ENCODE measurements at places on chromosomes 12 and 14.

GRCh38 chr12:41636653-41637052, 448.5 kb downstream of the PDZRN4 start:
- DNase-seq = no peak

GRCh38 chr12:92408072-92408900, 262.6 kb upstream of the BTG1 start:
- DNase-seq = peak; percentile 81

DNA sequence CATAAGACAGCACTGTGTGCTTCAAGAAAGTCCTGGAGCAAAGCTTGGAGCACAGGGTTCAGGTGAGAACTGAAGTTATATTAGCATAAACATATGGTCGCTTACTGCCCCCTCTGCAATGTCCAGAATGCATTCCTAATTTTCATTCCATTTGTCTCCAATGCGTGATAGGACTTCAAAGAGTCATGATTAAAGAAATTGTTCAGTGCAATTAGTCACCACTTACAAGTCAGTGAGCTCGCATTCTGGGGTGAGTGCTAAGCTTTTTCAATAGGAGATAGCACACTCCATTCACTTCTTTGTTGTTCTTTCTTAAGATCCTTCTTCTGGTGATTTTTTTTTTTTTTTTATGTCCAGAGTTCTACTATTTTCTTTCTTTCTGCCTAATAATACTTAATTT, 398.4 kb downstream of the SYT1 start:
- no peak for DNase-seq

DNA sequence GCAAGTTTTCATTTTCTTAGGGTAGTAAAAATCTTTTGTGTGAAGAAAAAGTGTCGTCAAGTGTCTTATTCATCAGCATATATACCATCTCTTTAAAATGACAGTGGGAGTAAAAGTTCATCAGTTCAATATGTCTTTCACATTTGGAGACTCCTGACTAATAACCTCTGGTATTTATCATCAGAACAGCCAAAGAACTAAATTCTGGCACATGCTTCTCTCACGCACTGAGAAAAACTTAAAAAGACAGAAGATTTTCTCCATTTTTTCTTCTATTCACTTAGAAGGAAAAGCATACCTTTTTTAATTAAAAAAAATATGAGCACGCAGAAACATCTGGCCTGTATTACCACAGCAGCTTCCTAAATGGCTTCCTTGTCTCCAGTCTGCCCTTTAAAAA, 265.7 kb downstream of the AKAP6 start:
- DNase-seq = no peak

- no peak for DNase-seq
Observed at GRCh38 chr12:64790166-64790565, 31.0 kb upstream of the GNS start.

GRCh38 chr12:42802785-42803189, 213.2 kb upstream of the PRICKLE1 start:
- no peak for DNase-seq

DNA sequence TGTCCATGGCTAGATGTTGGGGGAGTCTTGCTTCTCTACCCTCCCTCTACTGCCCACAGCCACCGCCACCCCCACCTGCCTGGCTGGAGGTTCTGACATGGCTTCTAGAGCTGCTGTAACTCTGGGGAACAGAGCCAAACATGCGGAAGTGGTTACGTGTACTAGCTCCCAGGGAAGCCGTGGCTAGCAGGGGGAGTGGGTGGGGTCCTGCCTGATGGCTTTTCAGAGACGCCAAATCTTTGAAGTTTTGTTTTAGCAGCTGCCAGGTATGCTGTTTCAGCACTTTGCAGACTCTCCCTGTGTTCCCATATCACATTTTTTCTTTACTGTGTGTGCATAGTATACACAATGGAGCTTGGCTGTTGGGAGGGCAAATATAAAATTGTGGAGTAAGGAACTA, 150.3 kb downstream of the TGFB3 start:
- peak; percentile 54 for DNase-seq

DNA sequence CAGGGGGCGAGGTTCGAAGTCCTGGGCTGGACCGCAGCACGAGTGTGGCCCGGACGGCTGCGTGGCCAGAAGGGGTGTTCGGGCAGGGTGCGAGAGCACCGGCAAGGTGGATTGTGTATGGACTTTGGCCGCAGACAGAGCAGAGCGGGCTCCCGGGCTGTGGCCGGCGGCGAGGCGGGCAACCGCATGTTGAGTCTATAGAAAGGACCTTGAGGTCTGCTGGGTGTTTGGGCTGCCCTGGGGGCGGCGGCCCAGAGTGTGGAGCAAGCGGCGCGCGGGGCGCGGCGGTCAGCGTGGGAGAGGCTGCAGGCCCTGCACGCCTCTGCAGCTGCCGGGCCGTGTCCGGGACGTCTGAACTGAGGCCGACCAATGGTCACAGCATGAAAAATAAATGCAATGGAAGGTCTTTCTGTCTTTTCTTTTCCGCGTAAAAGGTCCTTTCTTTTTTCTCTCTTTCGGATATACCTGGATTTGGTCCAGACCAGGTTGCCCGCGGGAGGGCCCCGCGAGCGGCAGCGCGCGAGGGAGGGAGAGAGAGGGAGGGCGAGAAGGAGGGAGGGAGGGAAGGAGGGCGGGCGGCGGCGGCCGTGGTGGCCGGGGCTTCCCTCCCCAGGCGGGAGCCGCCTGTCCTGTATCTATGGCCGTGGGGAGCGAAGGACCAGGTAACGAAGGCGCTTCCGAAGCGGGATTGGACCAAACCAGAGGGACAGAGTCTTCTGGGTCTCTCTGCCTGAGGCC, 5.5 kb upstream of the HOXC9 start:
- DNase-seq = no peak

- DNase-seq = no peak
Observed at GRCh38 chr14:92986254-92987147, 63.6 kb downstream of the CHGA start.

GRCh38 chr14:99589031-99589441, 15.0 kb downstream of the CCDC85C start:
- DNase-seq = no peak

GRCh38 chr12:12916135-12916944, 25.0 kb downstream of the GPRC5A start:
- peak; percentile 92 for DNase-seq

Measured in activated CD8-positive, alpha-beta T cell treated with anti-CD3 and anti-CD28 coated beads for 36 hours (primary cell).